ENCODE measurements at places on chromosomes 2 and 18.

DNA sequence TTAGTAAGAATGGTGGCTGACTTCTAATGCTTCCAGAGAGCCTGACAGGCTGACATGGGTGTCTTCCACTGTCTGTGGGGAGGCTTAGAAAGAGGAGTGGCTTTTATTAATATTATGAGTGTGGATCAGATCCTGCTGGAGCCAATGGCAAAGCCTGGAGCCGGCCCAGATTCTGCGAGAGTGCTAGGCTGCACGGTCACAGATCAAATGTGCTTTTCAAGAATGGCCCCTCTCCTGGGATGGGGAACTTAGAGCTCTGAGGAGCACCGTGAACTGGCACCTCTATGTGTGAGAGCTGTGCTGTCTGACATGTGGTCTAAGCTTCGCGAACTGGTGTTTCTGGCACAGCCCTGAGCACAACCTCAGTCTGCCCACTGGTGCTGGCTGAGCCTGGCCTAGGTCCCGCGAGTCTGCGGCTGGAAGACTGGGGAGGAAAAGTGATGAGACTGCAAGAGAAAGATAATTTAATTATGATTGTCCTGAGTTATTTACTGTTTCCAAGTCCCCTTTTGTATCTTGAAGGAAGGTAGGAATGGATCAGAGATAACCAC lies 70.4 kb downstream of the ASAP2 start:
- no peak overlapping the region for H3K27ac ChIP-seq
- no peak for DNase-seq
- H3K4me3 ChIP-seq: no peak overlapping the region
- H3K4me1 ChIP-seq: no peaks in the 10 kb centered on the region

- peak overlapping the region; percentile 66 for H3K4me3 ChIP-seq
- H3K4me1 ChIP-seq: peaks cover 53% of the 10 kb centered on the region
- no peaks in the 10 kb centered on the region for H3K27me3 ChIP-seq
- peak overlapping the region; percentile 56 for H3K27ac ChIP-seq
- peaks cover 8% of the 10 kb centered on the region for H3K36me3 ChIP-seq
Observed at GRCh38 chr2:25790074-25790790, 88.1 kb downstream of the ASXL2 start.

- no peak overlapping the region for H3K27ac ChIP-seq
- no peaks in the 10 kb centered on the region for H3K27me3 ChIP-seq
- peaks cover 7% of the 10 kb centered on the region for H3K36me3 ChIP-seq
- H3K4me3 ChIP-seq: no peak overlapping the region
- no peak for DNase-seq
Observed at GRCh38 chr2:45862843-45863242, 211.4 kb downstream of the PRKCE start.

DNA sequence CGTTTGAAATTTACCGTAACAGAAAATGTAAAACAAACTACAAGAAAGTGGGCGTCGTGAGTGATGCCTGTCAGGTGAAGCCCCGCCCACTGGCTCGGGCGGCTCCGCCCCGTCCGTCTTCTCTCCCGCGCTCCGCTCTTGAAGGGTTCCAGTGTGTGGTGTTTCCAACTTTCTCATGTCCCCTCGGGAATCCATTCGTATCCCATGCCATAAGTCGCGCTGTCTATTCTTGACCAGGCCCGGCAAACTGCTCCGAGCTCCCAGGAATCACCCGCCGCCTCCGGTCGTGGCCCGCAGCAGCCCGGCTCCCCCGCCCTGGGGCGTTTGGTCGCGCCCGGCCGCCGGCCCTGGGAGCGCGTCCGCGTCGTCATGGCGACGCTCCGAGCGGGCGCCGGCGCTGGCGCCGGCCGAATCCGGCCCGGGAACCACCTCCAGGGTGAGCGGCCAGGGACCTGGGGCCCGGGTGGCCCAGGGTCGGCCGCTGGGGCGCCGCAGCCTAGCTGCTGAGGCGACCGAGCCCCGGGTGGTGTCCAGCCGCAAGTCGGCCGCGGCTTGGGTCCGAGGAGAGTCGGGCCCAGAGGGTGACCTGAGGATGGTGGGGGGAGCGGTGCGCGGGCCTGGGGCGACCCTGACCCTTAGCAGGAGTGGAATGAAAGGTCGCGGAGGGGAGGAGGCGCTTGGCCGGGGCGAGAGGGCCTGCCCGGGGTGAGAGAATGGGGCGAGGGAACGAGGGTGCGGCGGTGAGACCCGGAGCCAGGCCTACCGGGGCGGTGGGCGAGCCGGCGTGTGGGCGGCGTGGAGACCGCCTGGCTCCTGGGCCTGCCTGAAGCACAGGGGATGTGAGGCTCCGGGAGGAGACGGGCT lies at the start of gene CFAP221:
Gene CFAP221 (plus strand): TSS at position 375 of the 864 bp plus-strand sequence. CDS start 1,683 bp downstream, outside the sequence.
- H3K27me3 ChIP-seq: peaks cover 80% of the 10 kb centered on the region
- peaks cover 3% of the 10 kb centered on the region for H3K4me1 ChIP-seq
- H3K27ac ChIP-seq: no peak within 1 kb of the TSS
- H3K4me3 ChIP-seq: peak within 1 kb of the TSS; percentile 50

DNA sequence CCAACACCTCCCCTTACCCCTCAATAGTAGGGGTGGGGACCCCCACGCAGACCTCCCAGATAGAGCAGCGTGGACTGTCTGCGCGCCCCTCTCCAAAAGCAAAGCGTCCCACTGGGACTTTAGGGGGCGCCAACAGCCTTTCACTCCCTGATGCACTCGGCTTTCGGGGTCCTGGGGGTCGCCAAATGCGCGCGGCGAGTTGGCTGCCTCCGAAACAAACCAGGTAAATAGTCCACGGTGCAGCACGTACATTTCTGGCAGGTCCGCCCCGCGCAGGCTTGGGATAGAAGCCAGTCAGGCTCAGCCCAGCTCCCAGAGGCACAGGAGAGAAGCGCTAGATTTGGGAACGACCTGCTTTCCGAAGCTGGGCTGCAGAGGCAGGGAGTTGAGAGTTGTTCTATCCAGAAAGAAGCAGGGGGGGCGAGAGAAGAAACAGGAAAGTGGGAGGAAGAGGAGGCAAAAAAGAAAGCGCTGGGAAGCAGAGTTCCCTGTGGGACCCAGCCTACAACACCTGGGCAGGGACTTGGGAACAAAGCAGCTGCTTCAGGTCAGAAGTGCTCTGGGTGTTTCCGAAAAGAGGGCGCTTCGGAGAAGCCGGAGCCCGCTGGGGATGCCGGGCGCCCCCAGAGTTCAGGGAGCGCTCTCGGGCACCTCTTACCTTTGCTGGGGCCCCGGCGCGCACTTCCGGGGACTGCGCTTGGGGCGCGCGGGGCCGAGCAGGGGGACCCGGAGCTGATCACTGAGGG lies 544 bp downstream of the EVA1A start:
- H3K27ac ChIP-seq: no peak overlapping the region
- no peak for DNase-seq
- peaks cover 51% of the 10 kb centered on the region for H3K27me3 ChIP-seq
- H3K4me3 ChIP-seq: peak overlapping the region; percentile 43
- no peaks in the 10 kb centered on the region for H3K36me3 ChIP-seq
- no peaks in the 10 kb centered on the region for H3K4me1 ChIP-seq

- no peaks in the 10 kb centered on the region for H3K4me1 ChIP-seq
- H3K36me3 ChIP-seq: peaks cover 2% of the 10 kb centered on the region
- no peaks in the 10 kb centered on the region for H3K27me3 ChIP-seq
- no peak for DNase-seq
- no peak overlapping the region for H3K4me3 ChIP-seq
- no peak overlapping the region for H3K27ac ChIP-seq
Observed at GRCh38 chr2:116719836-116720235, 1094.7 kb upstream of the DDX18 start.

- peaks cover 7% of the 10 kb centered on the region for H3K4me1 ChIP-seq
- no peak for DNase-seq
- no peaks in the 10 kb centered on the region for H3K27me3 ChIP-seq
Observed at GRCh38 chr2:16607301-16607700, 58.3 kb downstream of the CYRIA start.

DNA sequence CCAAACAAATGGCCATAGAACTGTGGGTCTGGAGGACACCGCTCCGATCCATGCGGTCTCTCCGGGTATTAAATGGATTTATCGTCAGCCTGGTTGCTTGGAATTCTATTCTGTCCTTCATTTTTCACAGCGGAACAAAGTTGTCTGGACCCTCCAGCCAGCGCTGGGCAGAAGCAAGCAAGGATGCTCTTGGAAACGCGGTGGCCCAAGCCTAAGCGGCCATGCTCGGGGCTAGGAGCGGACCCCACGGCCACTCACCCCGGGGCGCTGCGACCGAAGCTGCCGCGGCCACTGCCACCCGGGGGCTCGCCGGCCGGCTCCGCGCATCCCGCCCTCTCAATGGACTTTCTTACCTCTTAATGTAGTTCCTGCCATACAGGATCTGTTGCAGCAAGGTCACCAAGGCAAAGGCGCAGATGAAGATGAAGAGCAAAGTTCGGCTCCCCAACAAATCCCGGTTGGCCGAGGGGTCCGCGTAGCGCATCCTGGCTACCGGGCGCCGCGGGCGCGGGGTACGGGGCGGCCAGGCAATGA lies 761 bp downstream of the ST8SIA5 start:
- peaks cover 7% of the 10 kb centered on the region for H3K4me1 ChIP-seq
- peaks cover 88% of the 10 kb centered on the region for H3K27me3 ChIP-seq
- no peak overlapping the region for H3K27ac ChIP-seq
- DNase-seq: no peak
- H3K36me3 ChIP-seq: no peaks in the 10 kb centered on the region

DNA sequence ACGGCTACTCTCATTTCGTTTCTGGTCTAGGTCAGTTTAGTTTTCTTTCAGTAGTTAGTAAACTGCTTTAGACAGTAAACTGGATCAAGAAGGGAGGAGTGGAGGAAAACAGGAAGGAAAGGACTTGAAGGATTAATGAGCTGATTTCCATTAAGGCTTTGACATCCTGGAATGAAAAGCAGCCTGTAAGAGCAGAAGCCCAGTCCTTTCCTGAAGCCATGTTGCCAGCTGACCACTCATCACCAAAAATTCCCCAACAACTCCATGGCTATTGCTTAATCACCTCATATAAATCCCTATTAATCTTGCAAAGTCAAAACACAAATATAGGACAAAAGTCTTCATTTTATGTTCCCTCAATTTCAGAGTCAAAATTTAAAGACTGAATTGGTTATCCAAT lies 113.7 kb upstream of the ZFP36L2 start:
- DNase-seq: no peak
- H3K4me3 ChIP-seq: no peak overlapping the region
- peaks cover 16% of the 10 kb centered on the region for H3K36me3 ChIP-seq
- no peaks in the 10 kb centered on the region for H3K27me3 ChIP-seq
- no peak overlapping the region for H3K27ac ChIP-seq

- no peak for DNase-seq
- H3K27ac ChIP-seq: no peak overlapping the region
- no peak overlapping the region for H3K4me3 ChIP-seq
- H3K4me1 ChIP-seq: no peaks in the 10 kb centered on the region
- H3K27me3 ChIP-seq: peaks cover 74% of the 10 kb centered on the region
Observed at GRCh38 chr2:26952374-26952773, 18.1 kb upstream of the MAPRE3 start.

- H3K36me3 ChIP-seq: peaks cover 18% of the 10 kb centered on the region
- DNase-seq: no peak
- peaks cover 46% of the 10 kb centered on the region for H3K4me1 ChIP-seq
- no peaks in the 10 kb centered on the region for H3K27me3 ChIP-seq
- peak overlapping the region; percentile 80 for H3K27ac ChIP-seq
Observed at GRCh38 chr2:48339451-48339850, 190.5 kb upstream of the STON1 start.

DNA sequence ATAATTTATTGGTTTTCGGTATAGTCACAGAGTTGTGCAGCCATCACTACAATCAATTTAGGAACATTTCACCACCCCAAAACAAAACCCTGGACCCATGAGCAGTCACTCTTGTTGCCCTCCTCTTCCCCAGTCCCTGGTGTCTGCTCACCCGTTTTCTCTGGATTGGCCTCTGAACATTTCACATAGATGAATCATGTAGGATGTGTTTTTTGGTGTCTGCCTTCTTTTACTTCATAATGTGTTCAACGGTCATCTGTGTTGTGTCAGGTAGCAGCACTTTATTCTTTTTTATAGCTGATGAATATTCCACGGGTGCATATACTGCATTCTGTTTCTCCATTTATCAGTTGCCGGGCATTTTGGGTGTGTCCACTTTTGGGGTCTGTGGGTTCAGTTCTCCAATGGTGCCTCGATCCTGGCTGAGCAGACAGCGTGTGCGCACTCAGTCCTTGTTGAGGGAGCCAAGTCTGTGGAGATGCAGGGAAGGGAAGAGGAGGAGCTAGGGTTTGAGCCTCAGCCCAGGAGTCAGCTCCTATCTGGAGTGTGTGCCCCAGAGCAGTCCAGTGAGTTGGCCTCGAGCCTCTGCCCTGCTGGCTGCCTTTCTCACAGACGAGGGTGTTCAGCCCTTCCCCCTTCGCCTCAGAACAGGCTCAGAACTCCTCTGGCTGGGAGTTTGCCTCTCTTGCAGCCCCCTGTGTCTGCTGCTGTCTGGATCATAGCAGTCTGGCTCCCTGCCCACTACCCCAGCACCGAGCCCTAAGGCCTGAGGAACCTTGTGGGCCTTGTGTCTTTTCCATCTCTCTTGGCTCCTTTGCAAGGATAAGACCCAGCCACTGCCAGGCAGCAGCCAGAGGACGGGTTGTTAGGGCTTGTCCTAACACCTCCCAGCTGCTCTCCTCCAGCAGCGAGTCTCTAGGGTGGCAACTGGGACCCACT lies 18.0 kb downstream of the C2orf74 start:
- peaks cover 53% of the 10 kb centered on the region for H3K36me3 ChIP-seq
- H3K27me3 ChIP-seq: no peaks in the 10 kb centered on the region
- H3K27ac ChIP-seq: peak overlapping the region; percentile 92
- peaks cover 73% of the 10 kb centered on the region for H3K4me1 ChIP-seq
- H3K4me3 ChIP-seq: peak overlapping the region; percentile 79
- no peak for DNase-seq

- no peak overlapping the region for H3K27ac ChIP-seq
- DNase-seq: peak; percentile 33
- peaks cover 46% of the 10 kb centered on the region for H3K27me3 ChIP-seq
- H3K4me1 ChIP-seq: peaks cover 19% of the 10 kb centered on the region
Observed at GRCh38 chr2:65436169-65436823, 3.9 kb upstream of the SPRED2 start.

DNA sequence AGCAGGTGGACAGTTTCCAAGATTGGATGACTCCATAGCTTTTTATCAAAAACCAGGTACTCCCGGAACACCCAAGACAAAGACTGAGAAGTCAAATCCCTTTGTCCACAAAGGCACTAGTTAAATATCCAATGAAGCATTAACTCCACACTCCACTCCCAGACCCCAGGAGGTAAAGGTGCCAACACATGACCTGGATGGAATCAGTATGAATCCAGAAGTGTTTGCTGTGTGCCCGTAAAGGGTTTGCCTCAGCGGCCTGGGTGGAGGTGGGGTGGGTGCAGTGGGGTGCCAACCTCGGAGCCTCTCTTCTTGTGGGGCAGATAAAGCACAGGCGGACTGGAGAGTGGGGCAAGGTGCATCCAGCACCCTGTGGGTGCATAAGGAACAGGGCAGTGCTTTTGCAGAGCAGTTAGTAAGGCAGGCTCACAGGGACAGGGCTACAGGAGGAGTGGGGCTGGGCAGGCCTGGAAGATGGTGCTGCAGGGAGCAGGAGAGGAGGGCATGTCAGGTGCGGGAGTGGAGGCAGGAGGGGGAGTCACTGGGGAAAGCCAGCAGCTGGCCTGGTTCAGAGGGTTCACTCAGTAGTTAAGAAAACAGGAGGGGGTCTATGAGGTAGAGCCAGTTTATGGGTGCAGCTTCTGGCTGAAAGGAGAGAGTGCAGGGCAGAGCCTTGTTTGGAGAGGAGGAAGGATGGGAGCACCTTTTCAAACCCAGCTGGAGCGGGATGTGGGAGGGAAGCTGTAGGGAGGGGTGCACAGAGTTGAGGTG lies 208.4 kb upstream of the SMAD2 start:
- H3K4me1 ChIP-seq: peaks cover 4% of the 10 kb centered on the region
- H3K27ac ChIP-seq: no peak overlapping the region
- DNase-seq: no peak
- peaks cover 66% of the 10 kb centered on the region for H3K27me3 ChIP-seq
- no peak overlapping the region for H3K4me3 ChIP-seq

GRCh38 chr2:85393836-85394235 lies 16.3 kb downstream of the CAPG start:
- peaks cover 5% of the 10 kb centered on the region for H3K36me3 ChIP-seq
- H3K27me3 ChIP-seq: no peaks in the 10 kb centered on the region
- H3K4me3 ChIP-seq: no peak overlapping the region
- no peak overlapping the region for H3K27ac ChIP-seq
